ENCODE measurements at places on chromosomes 2 and 18.
A peak's percentile ranks its signal among the peaks of the same experiment; 100 is the strongest.

GRCh38 chr18:21762181-21762772 is 21.7 kb downstream of the MIB1 start:
- DNase-seq: no peak

DNA sequence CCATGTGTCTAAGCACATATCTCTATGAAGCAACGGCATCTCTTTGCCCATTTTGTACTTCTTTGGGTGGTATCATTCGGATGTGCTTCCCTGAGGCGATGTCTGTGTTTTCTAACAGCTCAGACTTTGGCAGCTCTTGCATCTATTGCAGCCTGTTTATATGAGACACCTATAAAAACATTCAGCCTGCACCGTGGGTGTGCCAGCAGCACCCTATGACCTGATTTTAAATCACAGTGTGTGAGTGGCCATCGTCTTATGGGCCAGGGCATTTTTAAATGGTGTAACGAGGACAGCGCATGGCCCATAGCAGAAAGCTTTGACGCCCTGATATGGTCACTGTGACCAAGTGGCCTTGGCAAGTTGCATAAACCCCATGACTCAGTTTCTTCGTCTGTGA is 12.9 kb downstream of the NPAS2 start:
- DNase-seq: no peak

DNA sequence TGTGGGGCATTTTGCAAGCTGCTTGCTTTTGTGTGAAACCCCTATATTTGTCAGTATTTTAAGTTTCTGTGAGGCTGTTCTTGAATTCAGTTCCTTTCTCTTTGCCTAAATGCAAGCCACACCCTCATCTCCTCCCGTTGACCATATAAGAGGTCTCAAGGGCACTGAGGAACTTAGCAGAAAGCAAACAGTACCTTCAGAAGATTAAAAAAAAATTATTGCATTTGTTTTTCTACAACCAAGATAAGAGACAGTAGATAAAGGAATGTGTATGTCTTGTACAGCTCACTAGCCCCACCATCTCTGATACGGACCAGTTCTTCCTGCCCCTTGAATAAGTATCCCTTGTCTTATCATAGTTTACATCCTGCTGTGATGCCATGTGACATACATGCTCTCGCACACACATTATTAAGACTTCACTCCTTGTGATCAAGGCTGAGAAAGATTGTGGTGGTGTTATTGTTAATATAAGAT is 64.2 kb downstream of the NPAS2 start:
- no peak for DNase-seq

- no peak for DNase-seq
Observed at GRCh38 chr2:212295571-212295970, 243.0 kb downstream of the ERBB4 start.

- no peak for DNase-seq
Observed at GRCh38 chr18:78681396-78681795, 298.2 kb upstream of the SALL3 start.

- DNase-seq: no peak
Observed at GRCh38 chr18:48182779-48183178, 226.4 kb downstream of the ZBTB7C start.

DNA sequence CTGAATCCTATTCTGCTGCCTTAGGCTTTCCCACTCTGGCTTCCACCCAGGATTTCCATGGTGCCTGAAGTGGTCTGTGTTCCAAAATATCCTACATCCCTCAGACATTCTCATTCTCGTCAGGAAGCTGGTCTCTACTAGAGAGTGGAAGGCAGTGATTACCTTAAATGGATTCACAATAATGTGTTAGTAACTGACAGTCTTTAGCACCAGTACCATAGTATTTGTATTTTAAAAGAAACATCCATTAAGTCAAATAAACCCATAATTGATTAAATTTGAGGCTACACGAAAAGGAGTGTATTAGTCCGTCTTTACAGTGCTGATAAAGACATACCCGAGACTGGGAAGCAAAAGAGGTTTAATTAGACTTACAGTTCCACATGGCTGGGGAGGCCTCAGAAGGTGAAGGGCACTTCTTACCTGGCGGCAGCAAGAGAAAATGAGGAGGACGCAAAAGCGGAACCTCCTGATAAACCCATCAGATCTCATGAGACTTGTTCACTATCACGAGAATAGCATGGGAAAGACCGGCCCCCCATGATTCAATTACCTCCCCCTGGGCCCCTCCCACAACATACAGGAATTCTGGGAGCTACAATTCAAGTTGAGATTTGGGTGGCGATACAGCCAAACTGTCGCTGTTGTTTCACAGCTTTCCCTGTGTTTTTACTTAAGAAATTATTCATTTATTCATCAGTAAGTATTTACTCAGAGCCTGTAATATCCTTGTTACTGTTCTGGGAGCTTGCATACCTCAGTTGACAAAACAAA is 306.5 kb downstream of the STK39 start:
- DNase-seq: no peak

DNA sequence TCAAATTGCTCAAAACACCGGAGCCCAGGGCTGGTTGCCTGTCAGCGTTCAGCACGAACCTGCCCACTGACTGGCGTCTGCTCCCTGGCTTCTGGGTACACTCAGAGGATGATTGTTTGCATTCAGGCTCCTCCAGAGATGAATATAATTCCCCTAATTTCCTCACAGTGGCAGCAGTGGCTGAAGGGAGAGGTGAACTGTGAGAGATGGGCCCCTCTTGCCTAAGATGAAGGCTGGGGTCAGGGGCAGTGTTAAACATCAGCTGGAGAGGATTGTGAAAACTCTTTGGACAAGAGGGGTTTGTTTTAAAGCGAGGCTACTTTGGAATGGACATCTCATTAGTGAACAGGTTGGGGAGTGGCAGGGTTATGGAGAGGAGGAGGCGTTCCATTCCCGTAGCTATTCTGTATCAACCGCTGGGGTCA is 31.0 kb downstream of the TCF7L1 start:
- DNase-seq: no peak

DNA sequence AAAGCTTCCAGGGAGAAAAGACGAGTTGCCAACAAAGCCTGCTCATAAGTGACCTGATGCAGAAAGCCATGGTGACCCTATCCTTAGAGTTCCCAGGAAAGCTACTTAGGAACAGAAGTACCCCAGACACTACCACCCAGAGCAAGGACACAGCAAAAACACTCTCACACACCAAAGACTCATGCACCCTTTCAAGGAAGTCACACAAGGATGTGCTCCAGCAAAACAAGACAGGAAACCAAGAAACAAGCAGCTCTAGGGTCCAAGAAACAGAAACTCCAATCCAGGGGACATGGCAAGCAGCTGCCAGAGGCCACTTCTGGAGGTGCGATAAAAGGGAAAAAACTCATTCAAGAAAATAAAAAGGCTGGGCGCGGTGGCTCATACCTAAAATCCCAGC is 5.7 kb downstream of the KIF1A start:
- DNase-seq: no peak

DNA sequence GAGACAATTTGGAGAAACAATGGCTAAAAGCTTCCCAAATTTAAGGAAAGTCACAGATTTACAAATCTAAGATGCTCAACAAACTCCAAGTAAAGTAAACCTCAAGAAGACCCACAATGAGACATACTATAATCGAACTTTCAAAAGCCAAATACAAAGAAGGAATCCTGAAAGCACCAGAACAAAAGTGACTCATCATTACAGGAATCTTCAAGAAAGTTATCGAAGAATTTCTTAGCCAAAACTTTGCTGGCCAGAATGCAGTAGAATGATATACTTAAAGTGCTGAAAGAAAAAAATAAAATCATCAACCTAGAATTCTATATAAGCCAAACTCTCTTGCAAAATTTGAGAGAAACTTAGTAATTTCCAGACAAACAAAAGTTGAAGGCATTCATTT is 106.5 kb upstream of the TMEM200C start:
- DNase-seq: no peak

DNA sequence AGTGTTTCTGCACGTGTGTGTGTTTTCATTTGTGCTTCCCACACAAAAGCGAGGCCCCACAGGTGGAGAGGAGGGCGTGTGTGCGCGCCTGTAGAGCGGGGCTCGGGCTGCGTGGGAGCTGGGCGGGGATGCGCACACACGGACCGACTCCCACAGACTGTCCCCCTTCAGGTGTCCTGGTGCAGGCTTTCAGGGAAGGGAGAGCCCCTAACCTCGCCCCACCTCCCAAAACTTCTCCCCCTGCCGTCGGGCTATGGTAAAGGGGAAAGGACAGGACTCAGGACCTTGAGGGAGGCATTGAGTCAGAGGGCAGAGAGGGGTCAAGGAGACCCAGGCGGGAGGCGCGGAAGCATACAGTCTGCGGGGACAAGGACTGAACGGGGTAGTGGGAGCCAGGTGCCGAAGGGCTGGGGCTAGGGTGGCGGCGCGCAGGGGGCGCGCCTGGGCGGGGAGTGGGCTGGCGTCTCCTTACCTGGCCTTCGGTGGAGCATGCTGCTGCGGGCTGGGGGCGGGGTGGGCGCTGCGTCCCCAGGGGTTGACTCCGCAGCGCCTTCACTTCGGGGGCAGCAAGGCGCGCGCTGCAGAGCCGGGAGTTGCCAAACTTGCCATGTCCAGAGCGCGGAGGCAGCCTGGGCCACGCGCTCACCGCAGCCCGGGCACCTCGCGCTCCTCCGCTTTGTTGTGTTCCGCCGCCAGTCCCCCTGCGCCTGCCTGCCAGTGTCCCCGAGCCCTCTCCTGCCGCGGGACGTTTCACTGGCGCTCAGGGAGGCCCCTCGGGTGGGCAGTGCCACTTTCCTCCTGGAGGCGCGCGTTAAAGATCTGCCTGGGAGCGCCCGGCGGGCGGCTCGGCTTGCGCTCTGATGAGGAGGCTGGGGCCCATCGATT is 302.0 kb downstream of the NCKAP5 start:
- no peak for DNase-seq

DNA sequence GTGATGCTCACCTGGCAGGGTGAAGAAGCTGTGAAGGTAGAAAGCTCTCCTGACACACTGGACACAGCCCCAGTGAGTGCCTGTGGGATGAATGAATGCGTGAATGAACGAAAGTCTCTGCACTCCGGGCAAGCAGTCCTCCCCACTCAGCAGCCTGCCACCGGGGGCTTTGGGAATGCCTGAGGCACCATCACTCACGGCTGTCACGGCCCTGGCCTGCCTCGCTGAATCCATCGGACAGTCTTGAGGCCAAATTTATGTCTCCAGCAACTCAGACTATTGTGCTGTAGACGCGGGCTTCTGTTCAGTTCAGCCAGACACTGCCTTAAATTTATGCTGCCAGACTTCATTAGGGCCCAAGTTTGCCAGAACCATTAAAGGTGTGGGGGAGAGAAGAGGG is 62.9 kb upstream of the TEX51 start:
- DNase-seq: no peak

DNA sequence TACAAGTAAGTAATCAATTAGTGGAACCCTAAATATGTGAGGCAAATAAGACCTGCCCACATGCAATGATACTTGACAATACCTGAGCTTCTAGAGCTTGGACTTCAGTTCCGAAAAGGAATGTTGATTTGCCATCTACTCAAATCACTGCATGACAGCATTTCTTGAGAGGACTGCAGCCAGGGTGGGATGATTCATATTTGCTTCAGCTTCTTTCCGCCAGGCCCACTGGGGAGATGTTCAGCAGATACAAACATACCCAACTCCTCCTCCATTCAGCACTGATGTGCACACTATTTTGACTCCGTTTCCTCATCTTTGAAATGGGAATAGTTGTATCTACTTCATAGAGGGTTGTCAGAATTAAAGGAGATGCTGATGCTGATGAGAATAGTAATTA is 28.8 kb upstream of the TMEM177 start:
- DNase-seq: no peak

DNA sequence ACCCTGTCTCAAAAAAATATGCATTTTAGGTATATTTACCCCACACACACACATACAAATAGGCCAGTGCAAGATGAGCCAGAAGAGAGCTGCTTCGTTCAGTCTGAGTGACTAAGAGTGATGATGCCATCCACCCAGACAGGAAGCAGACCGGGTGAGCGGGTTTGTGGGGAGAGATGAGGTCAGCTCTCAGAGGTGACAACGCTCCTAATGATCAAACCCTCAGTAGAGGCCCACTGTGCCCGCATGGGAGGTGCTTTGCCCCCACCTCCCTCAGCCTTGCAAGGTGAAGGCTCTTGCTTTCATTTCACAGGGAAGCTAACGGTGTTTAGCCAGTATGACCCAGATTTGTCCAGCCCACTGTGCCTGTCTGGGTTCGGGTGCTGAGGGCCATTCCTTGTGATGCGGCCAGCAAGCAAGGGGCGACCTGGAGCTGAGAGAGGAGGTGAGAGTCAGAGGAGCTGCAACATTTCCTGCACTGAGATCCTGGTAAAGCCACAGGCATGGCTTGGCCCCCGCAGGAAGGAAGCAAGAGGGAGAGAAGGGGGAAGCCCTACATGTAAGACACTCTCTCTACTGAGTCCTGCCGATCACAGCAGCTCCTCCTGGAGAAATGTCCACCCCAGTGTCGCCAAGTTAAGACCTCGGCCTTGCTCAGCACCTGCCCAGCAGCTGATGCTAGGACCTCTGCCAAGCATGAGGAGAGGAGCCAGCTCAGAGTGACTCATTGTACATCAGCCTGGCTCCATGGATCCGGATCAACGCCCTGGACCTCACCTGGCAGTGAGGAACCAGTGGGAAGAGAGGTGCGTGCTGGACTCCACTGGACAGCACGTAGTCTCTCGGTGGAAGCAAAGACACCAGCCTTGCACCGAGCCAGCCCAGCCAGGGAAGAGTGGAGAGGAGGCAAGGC is 37.0 kb downstream of the NIFK start:
- peak; percentile 80 for DNase-seq

- no peak for DNase-seq
Observed at GRCh38 chr2:120963997-120964705, 228.5 kb downstream of the GLI2 start.

GRCh38 chr2:11419781-11420180 is 46.2 kb downstream of the E2F6 start:
- DNase-seq: no peak

- no peak for DNase-seq
Observed at GRCh38 chr2:108184419-108184818, 55.3 kb upstream of the SULT1C3 start.

- no peak for DNase-seq
Observed at GRCh38 chr2:110726285-110726684, 6.1 kb upstream of the ACOXL start.

- no peak for DNase-seq
Observed at GRCh38 chr2:230589497-230590015, 123.1 kb upstream of the CAB39 start.

DNA sequence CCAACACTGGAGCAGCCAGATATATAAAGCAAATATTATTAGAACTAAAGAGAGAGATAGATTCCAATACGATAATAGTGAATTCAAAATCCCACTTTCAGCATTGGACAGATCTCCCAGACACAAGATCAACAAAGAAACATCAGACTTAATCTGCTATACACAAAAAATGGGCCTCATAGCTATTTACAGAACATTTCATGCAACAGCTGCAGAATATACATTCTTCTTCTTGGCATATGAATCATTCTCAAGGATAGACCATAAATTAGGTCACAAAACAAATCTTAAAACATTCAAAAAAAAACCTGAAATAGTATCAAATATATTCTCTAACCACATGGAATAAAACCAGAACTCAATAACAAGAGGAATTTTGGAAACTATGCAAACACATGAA is 23.8 kb upstream of the BAZ2B start:
- no peak for DNase-seq

GRCh38 chr2:54577035-54577434 is 120.9 kb downstream of the SPTBN1 start:
- no peak for DNase-seq

- DNase-seq: no peak
Observed at GRCh38 chr2:28539118-28539541, 43.3 kb downstream of the PLB1 start.

GRCh38 chr18:44914028-44914427 is 233.3 kb downstream of the SETBP1 start:
- DNase-seq: no peak
